Activated CD4-positive, alpha-beta T cell treated with anti-CD3 and anti-CD28 coated beads for 24 hours (primary cell): ENCODE measurements at places on chromosomes 1 and 21.

DNA sequence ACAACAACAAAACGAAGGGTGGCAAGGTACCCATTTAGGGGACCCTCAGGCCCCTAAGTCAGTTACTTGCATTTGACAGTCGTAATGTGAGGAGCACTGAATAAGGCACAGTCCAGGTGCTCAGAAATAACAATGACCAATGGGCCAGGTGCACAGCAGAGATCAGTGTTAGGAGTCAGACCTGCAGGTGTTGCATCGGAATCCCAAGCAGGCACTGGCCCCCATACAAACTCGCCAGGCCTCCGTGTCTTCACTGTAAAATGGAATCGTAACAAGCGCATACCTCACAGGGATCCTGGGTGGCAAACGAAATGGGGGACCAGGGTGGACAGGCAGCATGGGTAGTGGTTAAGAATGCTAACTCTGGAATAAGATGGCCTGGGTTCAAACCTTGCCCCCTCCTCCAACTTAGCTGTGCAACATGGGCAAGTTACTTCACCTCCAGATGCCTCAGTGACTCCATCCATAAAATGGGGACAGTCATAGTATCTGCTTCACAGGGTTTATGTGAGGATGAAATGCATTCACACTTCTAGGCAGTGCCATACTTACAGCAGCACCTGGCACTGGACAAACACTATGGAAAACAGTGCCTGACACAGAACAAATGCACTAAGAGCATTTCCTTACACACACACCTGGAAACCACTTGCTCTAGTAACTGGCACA lies 20.2 kb downstream of the RCAN1 start:
- DNase-seq, result no peak

DNA sequence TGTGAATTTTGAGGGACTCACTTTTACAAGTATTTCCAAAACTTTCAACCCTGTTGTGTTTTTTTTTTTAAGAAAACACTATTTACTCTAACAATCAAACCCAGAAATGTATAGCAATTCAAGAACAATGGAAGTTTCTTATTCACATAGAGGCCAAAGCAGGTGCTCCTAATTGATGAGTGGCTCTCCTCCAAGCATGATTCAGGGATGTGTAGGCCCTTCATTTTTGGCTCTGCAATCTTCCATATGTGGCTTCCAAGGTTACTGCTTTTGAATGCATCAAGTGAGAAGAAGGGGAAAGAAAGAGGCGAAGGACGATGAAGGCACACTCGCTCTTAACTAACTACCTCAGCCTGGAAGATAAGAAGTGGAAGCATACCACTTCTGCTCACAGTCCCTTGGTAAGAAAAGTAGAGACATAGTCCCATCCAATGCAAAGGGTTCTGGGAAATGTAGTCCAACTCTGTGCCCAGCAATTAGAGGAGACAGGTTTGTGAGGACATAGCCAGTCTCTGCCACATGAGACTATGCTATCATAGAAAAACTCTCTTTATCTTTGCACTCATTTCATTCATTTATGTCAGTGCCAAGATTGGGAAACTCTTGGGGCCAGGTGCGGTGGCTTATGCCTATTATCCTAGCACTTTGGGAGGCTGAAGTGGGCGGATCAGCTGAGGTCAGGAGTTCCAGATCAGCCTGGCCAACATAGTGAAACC lies 46.0 kb downstream of the OPTC start:
- DNase-seq, result no peak

- DNase-seq, result no peak
Measured at GRCh38 chr21:35259457-35259856, 210.4 kb upstream of the RUNX1 start.

DNA sequence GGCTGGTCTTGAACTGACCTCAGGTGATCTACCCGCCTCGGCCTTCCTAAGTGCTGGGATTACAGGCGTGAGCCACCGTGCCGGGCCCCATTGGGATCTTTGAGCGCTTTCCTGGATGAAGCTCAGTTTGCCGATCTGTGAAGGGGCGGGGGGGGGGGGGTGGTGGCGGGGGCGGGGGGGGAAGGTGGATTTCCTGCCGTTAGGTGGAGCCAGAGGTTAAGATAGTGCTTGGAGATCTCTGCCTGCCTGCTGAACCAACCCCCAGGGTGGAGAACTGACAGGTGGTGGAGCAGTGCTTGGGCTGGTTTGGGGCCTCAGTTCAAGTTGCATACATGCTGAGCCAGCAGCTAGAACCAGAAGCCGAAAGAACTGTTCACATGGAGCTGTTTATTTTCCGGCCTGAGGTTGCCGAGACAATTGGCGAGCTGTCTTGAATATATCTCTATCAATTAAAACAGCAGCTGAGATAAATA lies 1.7 kb downstream of the TMCC2 start:
- peak; percentile 51 for DNase-seq

DNA sequence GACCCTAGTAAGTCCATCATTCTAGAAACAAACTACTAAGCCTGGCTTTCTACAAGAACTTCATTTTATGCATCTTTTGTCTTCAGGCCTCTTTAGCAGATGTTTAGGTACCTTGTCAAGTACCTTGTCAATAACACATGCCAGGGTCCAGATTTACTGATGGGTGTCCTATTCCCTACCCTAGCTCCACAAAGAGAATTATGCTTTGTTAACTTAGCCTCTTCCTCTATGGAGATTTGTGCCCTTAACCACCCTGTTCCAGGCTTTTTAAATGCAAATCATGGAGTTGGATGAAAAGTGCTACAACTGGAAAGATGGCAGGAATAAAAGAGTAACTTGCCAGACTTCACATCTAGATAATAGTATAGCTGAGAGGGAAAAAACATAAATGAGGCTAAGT lies 42.7 kb downstream of the SPATA46 start:
- no peak for DNase-seq

- DNase-seq, result no peak
Measured at GRCh38 chr1:201781437-201781836, 47.5 kb upstream of the IPO9 start.
